ENCODE measurements at places on chromosomes 12 and 14.
A peak's percentile ranks its signal among the peaks of the same experiment; 100 is the strongest.

GRCh38 chr12:25436206-25437030 is 116.7 kb downstream of the LMNTD1 start:
- peak; percentile 76 for DNase-seq

DNA sequence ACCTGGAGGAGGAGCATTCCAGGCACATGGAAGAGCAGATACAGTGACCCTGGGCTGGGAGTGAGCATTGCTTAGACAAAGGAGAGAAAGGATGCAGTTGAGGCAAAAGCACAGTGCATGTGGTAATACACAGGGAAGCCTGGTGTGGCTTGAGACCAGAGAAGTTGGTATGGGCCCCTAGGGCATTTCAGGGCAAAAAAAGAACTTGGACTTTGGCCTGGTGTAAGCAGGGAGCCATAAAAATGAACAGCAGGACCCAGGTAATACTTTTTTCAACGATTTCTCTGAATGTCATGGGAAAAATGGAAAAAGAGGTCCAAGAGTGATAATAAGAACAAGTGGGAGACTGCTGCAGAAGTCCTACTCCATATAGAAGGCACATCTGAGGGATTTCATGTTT is 163.9 kb downstream of the ASCL4 start:
- no peak for DNase-seq

DNA sequence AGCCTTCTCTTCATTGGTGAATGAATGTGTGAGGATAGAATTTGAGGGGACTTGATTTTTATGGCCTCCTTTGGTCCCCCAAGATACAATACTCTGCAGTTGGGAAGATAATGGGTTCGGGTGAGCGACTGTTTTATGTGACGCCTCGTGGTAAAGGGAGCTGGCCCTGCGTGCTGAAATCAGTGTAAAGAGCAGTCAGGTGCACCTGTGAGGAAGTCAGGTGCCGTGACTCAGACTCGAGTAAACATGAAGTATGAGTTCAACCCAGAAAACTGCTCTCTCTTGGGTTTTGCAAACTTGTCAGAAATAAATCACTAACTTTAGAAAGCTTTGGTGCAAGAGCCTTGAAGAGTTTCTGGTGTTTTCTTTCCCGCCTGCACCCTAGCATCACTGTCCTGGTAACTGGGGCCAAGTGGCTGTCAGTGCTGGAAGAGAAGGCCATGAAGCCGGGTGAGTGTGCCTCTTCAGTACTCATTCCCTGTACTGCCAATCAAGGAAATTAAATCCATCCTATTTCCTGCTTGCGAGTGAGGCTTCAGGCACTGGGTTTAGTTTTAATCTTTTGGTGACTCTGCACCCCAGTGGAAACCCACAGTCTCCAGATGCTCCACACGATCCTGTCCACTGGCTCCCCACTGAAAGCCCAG is 59.2 kb downstream of the AACS start:
- peak; percentile 71 for DNase-seq

DNA sequence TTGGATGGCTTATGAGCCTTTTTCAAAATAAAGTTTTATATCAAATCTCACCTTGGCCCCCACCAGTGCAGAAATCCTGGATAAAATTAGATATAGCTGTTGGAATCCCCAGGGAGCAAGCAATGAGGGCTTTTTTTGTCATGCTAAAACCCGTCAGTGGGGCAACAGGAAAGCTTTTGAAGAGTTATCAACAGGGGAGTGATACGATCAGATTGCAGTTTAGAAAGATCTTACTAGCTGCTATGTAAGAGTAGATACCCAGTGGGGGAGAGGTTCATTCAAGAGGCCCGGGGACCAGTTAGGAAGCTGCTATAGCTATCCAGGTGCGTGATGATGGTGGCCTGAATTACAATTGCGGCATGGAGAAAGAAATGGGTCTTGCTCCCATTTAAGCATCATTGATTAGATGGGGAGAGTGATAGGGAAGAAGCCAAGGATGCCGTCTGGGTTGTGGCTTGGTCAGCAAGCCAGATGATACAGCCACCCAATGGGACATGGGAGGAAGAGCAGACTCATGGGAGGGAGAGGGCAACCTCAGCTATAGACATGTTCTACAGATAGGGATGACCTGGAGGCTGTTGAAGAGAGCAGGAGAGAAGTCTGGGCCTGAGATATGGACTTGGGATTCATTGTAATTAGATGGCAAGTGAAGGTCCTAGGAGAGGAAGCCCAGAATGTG is 272.4 kb downstream of the DPF3 start:
- no peak for DNase-seq

GRCh38 chr14:75823334-75823733 is 158.5 kb downstream of the TGFB3 start:
- DNase-seq: no peak

- DNase-seq: no peak
Observed at GRCh38 chr12:123096741-123097140, 54.1 kb downstream of the PITPNM2 start.

- DNase-seq: no peak
Observed at GRCh38 chr12:127024791-127025190, 1242.2 kb upstream of the TMEM132C start.

DNA sequence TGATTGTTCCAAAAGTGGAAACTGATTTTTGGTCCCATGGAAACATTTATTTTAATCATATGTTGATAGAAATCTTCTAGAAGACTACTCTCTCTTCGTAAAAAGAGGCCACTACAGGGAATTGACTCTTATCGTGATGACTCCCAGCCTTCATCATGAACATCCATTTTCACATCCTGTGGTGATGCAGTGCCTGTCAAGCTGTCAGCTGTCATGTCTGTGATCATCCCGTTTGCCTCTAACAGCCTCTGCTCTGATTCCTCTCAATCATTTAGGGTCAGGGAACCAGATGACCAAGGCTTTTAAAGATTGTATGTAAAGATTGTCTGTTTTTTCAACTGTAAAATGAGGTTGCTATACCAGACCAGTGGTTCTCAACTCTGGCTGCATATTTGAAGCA is 419.0 kb upstream of the MGAT4C start:
- DNase-seq: no peak

DNA sequence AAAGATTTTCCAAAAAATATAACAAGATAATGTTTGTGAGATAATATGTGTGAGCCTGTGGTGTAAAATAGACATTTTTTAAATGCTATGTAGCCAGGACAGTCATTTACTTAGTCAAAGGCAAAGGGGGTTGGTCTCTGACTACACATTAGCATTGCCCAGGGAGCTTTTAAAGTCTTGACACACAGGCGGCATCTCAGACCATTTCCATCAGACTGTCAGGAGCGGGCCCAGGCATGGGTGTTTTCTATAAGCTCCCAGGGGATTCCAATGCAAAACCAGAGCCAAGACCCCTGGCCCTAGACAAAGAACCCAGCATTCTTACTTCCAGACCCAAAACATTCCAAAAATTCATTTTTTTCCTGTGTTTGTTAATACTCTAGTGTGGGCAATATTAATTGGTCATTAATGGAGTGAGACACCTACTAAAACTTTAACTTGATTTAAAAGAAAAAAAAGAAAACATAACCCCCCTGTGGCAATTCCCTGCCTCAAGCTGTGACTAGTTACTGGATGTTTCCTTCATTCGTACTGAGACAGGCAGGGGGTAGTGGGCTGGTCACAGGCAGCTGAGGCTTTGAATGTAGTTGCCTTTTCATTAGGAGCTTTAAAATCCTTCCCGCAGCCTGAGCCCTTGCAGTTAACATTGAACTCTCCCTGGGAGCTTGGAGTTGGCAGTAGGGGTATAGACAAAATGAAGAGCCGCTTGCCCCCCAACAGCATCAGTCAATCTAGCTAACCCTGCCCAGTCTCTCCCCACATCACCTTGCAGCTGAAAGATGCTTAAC is 103.7 kb downstream of the CMKLR1 start:
- no peak for DNase-seq

DNA sequence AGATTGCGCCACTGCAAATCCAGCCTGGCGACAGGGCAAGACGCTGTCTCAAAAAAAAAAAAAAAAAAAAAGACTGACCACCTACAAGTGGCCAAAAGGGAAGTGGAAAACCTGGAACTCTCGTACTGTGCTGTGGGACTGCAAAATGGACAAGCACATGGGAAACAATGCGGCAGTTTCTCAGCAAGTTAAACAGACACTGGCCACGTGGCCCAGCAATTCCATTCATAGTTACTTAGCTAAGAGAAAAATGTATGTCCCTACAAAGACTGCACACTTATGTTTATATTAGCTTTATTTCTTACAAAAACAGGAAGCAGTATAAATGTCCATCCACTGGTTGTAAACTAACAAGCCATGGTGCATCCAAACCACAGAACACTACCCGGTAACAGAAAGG is 5.6 kb downstream of the CHFR start:
- no peak for DNase-seq

GRCh38 chr12:111557271-111558106 is 41.6 kb downstream of the ATXN2 start:
- no peak for DNase-seq

GRCh38 chr12:20885116-20885515 is 74.6 kb downstream of the SLCO1B3 start:
- DNase-seq: no peak

- DNase-seq: peak; percentile 91
Observed at GRCh38 chr14:35336494-35337268, 44.5 kb downstream of the PSMA6 start.

GRCh38 chr12:51815571-51815970 is 32.9 kb downstream of the FIGNL2 start:
- DNase-seq: no peak

- no peak for DNase-seq
Observed at GRCh38 chr12:66746489-66747201, 67.8 kb upstream of the GRIP1 start.

GRCh38 chr12:71125515-71125914 is 32.3 kb downstream of the TSPAN8 start:
- DNase-seq: no peak

DNA sequence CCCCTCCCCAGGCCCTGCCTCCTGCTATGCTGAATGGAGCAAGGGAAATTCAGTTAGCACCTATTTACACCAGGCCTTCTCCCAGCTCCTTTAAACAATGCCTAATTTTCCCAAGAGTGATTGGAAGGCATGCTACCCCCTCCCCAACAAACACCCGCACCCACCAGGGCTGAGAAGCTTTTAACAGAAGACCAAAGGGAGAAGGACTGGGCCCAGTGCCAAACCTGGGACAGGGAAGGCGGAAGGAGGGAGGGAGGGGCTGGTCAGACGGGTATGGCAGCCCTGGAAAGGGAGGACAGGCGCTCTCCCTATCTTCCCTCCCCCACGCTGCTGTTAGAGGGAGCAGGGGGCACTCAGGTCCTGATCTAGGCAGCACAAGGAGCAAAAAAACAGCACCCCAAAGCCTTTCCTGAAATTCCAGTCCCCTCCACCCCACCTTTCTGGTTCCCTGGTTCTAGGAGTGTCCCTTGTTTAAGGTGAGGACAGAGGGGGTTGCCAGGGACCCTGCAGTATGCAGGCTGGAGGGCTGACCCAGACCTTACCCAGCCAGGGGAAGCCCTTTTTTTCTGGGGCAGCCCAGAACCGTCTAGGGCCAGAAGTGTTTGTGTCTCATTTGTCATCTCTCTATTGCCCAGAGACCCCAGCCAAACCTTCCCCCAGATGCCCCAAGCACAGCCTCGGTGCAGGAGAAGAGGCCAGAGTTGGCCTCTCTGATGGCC is 2.4 kb upstream of the KRT8 start:
- peak; percentile 81 for DNase-seq

GRCh38 chr12:118332511-118332910 is 40.2 kb downstream of the TAOK3 start:
- DNase-seq: peak; percentile 8

DNA sequence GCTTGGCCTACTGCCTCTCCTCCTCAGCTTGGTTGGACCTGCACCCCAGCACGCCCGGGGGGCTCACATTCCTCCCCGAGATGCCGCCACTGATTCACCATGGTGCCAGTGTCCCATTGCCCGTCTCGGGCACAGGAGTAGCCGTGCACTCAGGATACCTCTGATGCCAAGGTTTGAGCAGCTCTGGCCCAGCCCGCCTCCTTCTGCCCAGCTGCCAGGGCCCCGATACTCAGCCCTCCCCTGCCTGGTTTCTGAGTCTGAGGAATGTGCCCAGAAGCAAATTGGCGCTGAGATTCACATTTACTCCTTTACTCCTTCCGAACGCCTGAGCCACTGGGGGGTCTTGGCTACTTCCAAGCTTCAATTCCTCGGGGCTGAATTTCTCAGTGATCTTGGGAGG is 63.5 kb downstream of the NINJ2 start:
- DNase-seq: no peak

GRCh38 chr12:131402781-131403396 is 308.0 kb upstream of the SFSWAP start:
- DNase-seq: no peak

DNA sequence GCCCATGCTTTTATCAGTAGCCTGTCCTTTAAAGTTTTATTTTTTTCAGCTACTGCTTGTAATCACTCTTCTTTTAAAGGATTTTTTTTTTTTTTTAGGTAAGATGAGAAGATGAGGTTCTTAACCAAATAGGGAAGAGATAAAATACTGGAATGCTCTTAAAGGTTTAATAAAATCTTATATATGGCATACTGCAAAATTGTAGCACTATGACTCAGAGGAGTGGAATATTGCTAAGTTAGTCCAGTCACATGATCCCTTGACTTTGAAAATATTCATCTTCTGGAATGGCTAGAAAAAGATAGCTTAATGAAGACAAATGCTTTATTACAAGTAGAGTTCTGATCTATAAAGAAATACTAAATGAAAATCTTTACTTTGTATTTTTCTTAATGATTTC is 116.6 kb downstream of the NAV3 start:
- peak; percentile 53 for DNase-seq

GRCh38 chr12:19394385-19394784 is 44.9 kb upstream of the AEBP2 start:
- DNase-seq: no peak

GRCh38 chr14:72471346-72471745 is 422.6 kb downstream of the DPF3 start:
- no peak for DNase-seq

GRCh38 chr12:58086006-58086405 is 144.6 kb downstream of the ATP23 start:
- no peak for DNase-seq

DNA sequence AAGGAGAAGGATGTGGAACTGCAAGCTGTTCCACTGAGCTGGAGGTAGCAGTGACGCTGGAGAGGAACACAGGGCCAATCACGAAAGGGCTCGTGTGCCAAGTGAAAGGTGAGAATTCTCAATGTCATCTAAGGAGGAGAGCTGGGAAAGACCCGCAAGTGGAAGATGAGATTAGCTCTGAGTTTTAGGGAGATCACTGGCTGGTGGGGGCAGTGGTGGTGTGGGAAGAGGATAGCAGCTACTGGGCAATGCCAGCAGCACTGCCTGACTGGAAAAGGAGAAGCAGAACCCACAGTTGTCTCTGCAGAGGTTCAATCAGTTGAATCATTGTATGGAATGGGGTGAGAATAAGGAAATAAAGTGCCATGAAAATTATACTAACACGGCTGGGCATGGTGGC is 27.8 kb downstream of the SLC25A47 start:
- no peak for DNase-seq

DNA sequence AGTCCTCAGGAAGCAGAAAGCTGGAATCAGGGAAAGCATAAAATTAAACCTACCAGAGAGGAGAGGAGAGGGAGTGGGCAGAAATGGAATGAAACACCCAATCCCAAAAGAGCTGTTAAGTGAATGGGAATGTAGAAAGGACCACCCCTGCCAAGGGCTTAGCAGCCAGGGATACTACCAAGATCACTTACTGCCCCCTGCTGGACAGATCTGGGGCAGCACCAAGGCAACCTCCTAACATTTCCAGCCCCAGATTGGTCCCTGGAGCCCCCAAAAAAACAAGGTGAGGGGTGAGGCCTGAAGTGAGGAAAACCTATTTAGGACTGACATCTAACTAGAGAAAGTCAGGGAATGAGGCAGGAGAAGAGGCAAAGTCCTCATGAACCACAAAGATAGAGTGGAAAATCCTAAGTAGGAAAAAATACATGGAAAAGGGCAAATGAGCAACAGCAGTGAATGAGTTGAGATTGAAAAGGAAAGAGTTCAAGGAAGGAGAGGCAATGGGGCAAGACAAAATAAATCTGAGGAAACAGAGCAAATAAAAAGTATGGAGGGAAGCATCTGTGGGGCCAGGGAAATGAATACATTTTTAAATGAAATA is 11.2 kb upstream of the FKBP11 start:
- peak; percentile 57 for DNase-seq
